Stimulated activated CD4-positive, alpha-beta T cell treated with anti-CD3 and anti-CD28 coated beads, Interleukin-1b, Interleukin-23, amount 100 ng/mL, for 1 hour (primary cell): ENCODE measurements at places on chromosomes 12 and 14.

DNA sequence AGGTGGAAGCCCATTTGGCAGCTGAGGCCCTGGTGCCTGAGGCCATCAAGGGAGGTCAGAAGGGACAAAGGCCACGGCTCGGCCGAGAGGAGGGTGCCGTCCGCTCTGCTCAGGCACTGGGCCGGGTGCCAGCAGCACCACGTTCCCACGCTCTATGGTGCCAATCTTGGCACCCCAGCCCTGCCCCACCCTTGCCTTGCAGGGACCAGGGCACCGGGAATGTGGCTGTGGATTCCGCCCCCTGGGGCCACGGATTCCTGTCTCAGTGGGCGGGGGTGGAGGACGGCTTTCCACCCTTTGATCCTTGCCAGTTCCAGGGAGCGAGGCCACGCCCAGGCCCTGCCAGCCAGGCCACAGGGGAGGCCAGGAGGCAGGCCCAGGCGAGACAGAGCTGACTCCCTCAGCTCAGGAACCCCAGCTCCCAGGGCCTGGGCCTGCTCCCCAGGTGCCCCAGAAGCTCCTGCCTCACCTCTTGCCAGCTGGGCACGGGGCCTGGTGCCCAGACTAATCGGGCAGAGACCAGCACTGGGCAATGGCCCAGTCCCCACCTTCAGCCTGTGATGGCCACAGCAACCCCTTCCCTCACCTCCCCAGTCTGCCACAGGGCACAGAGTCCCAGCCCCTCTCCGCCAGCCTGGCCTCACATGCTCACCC, 26.4 kb upstream of the GPR132 start:
- no peak for DNase-seq

DNA sequence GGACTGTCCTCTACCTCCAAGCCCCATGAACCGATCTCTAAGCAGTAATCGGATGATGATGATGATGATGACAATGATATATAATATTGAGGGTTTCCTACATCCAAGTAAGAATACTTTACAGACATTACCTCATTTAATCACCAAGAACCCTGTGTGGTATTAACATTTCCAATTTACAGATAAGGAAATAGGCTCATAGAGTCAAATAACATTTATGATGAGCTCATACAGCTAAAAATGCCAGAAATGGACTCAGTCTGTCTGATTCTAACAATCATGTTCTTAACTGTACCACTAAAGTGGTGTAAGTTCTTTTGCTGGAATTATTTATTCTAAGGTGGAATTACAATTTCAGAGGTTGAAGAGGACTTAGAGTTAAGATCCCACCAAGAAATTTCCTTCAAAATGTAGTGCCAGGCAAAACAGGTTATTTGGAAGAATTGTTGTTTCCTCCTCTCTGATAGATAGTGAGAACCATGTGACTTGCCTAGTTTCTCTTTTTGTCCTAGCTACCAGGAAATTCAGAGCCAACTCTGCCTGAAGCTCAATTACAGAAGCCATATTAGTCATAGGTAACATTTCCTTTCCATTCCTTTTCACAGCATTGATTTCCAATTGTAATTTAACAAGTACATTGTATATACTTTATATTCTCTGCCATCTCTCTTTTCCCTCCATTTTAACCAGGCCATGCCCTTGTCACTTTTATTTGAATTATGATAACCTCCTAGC, 23.8 kb upstream of the CCDC175 start:
- DNase-seq, result no peak

- no peak for DNase-seq
Measured at GRCh38 chr12:11534064-11534463, 115.4 kb upstream of the ETV6 start.

DNA sequence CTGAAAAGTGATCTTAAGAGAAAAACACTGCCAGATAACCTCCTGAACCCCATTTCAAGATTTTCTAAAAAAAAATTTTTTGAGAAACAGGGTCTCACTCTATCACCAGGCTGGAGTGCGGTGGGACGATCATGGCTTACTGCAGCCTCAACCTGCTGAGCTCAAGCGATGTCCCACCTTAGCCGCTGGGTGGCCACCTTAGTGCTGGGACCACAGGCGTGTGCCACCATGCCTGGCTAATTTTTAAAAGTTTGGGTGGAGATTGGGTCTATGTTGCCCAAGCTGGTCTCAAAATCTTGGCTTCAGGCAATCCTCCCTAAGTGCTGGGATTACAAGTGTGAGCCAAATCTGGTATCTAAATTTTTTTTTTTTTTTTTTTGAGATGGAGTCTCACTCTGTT, 3.4 kb downstream of the PNMA1 start:
- DNase-seq, result no peak

DNA sequence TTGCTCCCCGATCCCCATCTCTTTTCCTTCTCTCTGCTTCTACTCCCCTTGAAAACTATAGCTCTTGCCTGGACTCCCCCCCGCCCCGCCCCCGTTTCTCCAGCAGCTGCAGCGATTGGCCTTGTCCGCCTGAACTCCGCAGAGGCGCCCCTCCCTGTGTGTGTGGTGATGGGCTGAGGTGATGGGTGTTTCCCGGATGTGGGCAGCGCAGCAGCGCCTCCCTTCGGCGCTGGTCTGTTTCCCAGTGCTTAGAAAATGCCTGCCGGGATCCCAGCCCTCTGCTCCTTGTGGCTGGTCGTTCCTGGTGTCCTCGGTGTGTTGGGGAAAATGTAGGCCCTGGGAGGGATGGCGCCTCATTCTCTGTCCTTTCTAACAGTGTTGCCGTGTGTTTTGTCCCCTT, 43.3 kb downstream of the GALNT8 start:
- DNase-seq, result no peak

GRCh38 chr12:54287261-54288157, 7.0 kb downstream of the HNRNPA1 start:
- DNase-seq, result no peak

DNA sequence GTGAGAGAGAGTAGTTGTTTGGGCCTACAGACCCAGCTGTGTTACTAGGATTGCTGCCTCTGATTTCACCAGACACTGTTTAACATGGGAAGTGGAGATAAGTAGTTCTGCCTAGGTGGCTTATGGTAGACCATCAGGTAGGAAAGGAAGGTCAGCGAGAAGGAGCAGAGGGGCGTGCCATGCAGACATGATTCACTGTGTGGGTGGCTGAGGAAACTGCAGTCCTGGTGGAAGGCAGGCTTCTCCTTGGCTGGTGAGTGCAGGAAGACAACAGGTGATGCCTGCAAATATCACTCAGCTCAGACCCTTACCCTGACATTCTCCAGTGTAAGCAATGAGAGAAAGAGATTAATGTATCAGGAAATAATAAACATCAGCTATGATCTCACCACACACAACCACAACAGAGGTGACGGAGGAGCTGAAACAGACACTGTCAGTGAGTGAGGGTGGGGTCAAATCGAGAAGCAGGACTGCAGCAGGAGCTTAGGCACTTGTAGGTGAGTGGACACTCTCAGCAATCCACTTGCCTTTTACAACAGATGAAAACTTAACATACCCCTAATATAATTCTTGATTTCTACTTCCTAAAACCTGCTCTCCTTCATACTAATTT, 2.1 kb upstream of the PRR4 start:
- DNase-seq, result no peak

DNA sequence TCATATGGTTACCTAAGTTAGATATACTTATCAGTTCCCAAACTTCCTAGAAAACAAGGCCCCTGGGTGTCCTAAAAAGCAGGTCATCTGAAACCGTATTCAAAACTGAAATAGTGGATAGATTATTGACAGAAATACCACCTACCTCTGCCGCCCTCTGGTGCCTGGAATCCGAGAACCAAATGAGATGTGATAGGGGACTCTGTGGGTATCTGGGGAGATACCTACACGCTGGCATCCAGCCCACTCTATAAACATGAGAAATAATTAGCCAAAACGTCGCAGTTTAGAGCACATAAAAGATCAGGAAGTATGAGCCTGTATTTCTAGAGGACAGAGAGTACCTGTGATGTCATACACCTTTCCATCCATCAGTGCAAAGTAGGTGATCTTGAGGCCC, 4.4 kb downstream of the ORMDL2 start:
- DNase-seq, result no peak

DNA sequence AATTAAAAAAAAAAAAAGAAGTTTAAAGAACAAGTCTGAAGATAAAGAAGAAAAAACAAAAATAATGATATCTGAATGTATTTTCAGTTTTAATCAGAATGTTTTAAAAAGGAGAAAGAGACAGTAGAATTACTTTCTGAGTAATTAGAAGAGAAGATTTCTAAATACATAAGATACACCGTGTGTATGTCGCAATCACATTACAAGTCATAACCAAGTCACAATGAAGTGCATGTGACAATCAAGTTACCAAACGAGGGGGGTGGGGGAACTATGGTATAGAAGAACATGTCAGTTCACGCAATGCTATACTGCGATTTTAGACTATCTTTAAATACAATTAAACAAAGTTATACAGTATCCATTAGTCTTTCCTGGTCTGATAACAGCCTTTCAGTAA, 1464.1 kb upstream of the FLRT2 start:
- no peak for DNase-seq

DNA sequence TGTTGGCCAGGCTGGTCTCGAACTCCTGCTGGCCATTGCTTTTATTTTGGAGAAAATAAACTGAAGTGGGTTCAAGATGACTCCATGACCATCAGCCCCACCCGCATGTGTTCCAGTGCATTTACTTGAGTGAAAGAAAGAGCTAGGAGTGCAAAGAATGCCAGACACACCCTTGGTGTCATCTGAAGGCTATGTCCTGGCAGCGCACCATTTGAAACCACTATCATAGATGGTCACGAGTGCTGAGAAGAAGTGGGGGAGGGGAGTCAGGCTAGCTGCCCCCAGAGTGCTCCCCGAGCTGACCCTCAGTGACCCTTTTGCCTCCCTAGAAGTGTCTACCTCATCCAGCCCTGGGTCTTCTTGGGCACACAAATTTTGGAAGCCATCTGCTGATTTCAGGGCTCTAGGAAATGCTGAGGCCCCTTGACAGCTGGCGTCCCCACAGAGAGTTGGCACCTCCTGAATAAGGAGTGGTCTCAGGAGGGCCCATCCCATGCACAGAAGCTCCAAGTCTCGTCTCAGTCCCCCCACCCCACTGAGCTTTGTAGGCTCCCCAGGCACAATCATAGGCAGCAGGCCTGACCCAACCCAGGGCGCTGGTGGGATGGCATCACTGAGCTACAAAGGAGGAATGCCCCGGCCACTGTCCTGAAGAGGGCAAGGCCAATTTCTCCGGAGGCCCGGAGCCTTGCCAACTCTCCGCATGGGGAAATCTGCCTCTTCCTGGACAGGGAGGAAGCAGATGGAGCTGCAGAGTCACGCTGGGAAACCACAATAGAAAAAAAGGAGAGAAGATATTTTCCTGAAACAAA, 28.0 kb downstream of the PXN start:
- DNase-seq, result no peak

DNA sequence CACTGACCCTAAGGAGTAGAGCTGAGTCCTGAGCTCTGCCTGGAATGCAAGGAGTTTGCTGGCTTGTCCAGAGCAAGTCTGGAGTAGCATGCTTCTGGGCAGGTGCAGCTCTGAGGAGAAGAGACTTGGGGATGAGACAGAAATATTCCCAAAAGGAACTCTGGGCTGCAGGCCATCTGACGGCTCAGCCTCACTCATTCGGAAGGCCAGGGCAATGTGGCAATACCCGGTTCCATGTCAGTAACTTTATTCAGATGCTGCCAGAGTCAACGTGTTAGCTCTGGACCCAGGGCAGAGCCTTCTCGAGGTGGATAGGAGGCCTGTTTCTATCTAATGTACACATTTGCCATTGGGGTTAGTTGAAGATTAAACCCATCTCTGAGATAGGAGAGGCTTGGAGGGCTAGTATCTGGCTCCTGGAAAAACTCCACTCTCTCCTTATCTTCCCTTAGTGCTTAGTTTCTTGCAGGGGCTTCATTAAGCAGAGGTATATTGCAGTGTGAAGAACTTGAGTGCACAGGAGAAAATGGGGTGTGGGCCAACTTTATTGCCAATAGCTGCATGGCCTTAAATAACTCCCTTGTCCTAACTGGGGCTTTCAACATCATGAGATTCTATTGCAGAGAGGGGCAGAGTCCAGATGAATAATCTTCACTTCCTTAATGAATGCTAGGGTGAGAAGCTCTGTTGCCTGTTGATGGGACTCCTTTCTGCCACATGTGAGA, 65.6 kb downstream of the NTF3 start:
- no peak for DNase-seq

DNA sequence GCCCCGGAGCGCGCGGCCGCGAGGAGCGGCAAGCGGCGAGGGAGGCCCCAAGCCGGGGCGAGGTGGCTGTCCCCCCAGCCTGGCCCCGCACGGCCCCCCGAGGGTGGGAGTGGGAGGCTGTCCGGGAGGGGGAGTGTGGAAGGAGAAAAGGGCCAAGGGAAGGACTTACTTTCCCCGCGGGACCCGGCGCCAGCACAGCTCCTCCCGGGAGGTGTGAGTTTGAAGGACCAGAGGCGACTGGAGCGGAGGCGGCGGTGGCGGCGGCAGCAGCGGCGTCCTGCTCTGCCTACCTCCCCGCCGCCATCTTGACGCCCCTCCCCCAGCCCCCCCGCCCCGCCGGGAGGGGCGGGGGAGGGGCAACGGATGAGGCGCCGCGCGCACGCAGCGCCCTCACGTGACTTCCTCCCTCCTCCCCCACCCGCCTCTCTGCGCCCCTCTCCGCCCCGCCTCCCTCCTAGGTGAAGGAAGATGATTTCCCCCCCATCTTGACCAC, at the start of gene SBNO1:
TSS of gene SBNO1 (minus strand) at position 316 of the 493 bp plus-strand sequence. CDS start 14,406 bp downstream, outside the sequence.
- DNase-seq, result peak; percentile 85
